ENCODE measurements at places on chromosomes 7 and 10.

GRCh38 chr10:28343252-28343651, 40.4 kb upstream of the MPP7 start:
- DNase-seq: no peak

- no peak for DNase-seq
Observed at GRCh38 chr7:124652237-124652636, 113.4 kb downstream of the GPR37 start.

DNA sequence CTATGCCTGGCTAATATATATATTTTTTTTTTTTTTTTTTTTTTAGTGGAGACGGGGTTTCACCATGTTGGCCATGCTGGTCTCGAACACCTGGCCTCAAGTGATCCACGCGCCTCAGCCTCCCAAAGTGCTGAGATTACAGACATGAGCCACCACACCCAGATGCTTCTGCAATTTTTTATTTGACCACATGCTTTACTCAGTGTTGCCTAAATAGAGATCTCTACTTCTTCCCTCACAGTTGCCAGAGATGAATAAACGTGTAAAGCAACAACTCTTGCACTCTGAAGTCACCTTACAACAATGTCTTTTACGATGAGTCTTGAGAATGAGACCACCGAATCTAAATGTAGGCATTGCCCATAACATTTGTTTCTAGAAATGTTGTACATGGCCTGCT, 107.9 kb upstream of the FRMD4A start:
- no peak for DNase-seq

DNA sequence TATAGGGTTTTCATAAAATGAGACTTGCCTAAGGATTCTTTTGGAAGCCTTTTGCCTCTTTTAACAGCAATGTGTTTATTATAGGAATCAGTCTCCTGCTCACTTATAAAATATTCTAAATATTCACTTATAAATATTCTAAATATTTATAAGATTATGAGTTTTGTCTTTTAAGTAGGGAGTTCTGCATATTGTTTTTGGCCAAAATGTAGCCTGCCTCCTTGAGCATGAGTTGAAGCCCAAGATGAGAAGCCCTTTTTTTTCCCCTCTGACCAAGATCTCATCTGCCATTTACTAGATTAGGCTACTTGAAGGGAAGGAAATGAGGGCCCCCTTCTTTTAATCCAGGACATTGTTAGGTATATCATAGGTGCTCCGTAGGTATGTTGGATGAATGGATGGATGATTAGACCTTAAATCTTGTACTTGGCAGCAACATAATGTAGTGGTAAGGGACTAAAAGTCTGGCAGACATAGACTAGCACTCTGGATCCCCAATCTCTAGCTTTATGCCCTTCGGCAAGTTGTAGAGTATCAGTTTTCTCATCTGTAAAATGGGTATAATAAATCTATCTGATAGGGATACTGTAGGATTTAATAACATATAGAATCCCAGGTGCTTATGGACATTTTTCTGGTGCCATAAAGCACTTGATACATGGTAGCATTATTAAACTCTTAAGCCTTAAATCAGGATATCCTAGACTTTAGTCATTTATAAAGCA, 59.1 kb downstream of the ARID5B start:
- DNase-seq: no peak

GRCh38 chr7:14483663-14484062, 418.9 kb downstream of the DGKB start:
- no peak for DNase-seq

- DNase-seq: no peak
Observed at GRCh38 chr7:140643416-140643815, 2.8 kb upstream of the DENND2A start.

DNA sequence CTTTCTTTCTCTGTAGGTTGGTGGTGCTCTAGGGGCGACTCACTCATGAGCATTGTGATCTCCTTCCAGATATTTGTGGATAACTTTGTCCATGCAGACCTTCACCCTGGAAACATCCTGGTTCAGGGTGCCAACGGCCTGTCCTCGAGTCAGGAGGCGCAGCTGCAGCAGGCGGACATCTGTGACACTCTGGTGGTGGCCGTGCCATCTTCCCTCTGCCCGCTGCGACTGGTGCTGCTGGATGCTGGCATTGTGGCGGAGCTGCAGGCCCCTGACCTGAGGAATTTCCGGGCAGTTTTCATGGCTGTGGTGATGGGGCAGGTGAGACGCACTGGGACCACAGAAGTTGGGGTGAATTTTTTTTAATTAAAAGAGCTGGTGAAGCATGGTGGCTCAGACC, 9.6 kb upstream of the NDUFB2 start:
- DNase-seq: no peak

DNA sequence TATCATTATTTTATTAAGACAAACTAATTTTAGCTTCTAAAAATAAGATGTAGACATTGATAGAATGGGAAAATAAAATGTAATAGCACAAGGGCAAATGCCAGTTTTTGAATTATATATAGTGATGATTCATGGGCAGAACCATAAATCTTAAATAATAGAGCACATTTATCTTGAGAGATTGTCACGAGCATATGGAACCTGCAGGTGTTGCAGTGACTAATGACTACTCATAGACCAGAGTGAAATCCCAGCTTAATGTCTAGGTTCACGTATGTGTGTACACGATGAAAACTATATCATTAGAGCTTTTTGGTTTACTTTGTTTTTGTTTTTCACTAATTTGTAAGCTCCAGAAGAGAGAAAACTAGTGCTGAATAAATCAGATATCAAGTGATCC, 150.2 kb upstream of the CACNA2D1 start:
- no peak for DNase-seq

GRCh38 chr10:15167411-15168290, 842 bp downstream of the NMT2 start:
- DNase-seq: peak; percentile 50

- peak; percentile 40 for DNase-seq
Observed at GRCh38 chr7:129210256-129210988, 14.4 kb upstream of the AHCYL2 start.

DNA sequence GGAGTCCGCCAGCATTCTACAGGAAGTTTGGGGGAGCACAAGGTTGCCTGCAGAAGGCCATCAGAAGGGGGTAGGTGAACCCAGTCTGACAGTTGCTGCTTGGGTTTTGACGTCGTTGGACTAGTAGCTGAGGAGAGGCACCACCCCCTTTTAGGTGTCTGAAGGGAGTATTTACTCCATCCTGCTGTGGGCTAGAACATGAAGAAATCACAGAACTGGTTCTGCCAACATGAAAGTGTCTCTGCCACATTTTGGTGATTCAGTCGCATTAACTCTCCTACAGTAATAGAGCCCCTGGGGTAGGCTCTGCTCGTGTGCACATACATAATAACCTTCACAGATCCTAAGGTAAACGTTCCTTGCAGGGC, 834 bp upstream of the TRIL start:
- no peak for DNase-seq

DNA sequence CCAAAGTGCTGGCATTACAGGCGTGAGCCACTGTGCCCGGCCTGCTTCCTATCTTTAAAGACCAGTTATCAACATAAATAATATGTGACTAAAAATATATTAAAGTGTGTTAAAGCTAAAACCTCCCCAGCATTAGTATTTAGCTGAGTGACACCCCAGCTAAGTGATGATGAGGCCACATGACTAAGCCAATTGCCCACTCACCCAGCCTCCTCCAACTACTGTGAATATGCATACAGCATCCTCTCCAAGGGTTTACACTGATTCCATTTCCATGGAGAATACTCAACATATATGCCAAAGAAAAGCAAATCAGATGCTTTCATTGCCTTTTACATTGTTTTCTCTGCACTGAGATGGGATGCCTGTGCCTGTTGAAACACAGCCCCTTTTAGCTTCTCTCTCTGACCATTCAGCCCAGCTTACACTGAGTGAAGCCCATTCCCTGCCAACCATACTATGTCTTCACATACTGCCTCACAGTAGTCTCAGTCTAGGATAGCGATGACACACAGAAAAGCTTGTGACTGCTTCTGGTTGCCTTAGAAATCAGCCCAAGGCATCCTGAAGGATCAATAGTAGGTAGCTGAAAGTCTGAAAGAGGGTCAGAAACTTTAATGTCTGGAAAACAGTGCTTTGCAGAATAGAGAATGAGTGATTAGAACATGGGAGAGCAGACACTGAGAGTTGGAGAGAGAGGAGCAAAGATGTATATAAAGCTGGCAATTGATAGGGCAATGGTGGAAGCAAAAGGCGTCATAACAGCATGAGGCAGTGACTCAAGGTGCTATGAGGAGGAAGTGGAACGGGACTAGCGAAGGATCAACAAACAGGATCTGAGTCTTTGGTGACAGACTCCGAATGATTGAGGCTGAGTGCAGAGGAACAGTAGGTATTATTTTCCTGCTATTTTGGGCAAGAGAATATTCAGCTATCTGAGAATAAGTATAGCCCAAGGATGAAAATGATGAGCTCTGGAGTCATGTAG, 19.8 kb upstream of the ATE1 start:
- no peak for DNase-seq

GRCh38 chr10:60299961-60300883, 89.5 kb downstream of the ANK3 start:
- no peak for DNase-seq

- DNase-seq: no peak
Observed at GRCh38 chr10:109887243-109887642, 36.1 kb downstream of the XPNPEP1 start.

DNA sequence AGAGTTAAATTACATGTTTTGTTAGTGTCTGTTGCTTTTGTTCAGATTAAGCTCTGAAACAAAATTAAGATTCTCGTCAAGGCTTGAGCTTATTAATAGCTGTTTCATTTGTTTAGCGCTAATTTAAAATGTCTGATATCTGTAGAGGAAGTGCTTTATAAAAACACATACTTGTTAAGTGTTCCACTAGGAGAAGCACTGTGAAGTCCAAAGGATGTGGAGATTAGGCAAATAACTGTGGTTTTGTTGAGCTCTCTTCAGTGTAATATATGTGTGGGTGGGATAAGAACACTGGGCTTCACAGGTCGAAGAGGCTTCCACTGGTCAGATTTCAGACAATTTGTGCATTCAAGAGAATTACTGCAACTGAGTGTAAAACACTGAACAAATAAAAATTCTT, 242.0 kb downstream of the AUTS2 start:
- DNase-seq: no peak

- no peak for DNase-seq
Observed at GRCh38 chr10:2786251-2786650, 281.1 kb upstream of the PFKP start.

- no peak for DNase-seq
Observed at GRCh38 chr7:92763636-92764423, 72.5 kb downstream of the CDK6 start.

DNA sequence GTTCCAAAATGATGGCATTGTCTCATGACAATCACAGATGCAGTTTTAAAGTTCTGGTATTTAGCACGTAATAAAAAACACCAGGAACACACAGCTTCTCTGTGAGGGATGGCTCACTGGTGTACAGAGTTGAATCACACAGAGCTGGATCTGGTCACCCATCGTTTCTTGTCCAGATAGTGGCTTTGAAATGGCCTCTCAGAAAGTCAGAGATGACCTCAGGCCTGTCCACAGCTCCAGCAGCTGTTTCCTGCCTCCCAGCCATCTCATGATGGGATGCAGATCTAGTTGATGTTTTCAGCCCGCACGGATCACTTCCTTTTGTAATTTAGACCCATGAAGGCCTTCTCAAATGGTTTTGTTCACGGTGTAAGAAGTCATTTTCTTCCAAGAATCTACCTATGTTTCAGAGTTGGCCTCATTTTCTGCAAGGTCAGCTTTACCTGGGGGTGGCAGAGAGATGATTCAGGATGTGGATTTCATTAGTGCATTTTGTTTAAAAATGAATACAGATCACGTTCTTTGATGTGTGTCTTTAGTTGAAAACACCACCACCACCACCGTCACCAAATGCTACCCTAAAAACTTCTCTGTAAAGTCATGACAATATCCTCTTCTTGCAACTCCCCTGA, 166.2 kb downstream of the SNX10 start:
- no peak for DNase-seq

- DNase-seq: no peak
Observed at GRCh38 chr10:14695847-14696480, 78.7 kb downstream of the FAM107B start.

- DNase-seq: no peak
Observed at GRCh38 chr10:26727005-26727404, 29.5 kb downstream of the PDSS1 start.
